ENCODE measurements at places on chromosomes 3 and 15.

- DNase-seq: no peak
Measured at GRCh38 chr3:152346740-152347139, 78.0 kb downstream of the MBNL1 start.

DNA sequence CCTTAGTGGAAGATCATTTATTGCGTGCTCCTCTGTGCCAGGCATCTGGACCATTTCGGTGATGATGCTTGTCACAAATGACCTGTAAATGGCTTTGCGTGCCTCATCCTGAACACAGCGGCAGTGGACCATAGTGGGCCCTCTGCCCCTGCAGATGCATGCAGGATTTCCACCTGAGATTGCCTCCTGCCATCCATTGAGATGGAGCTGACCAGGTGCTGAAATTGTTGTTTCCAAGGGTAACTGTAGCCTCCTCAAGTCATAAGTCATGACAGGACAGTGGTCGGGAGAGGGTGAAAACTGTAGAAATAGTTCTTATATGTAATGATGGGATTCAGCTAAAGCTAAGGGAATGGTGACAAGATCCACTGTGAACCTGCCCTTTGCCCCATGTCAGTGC, 35.5 kb downstream of the CLSTN2 start:
- DNase-seq: no peak

DNA sequence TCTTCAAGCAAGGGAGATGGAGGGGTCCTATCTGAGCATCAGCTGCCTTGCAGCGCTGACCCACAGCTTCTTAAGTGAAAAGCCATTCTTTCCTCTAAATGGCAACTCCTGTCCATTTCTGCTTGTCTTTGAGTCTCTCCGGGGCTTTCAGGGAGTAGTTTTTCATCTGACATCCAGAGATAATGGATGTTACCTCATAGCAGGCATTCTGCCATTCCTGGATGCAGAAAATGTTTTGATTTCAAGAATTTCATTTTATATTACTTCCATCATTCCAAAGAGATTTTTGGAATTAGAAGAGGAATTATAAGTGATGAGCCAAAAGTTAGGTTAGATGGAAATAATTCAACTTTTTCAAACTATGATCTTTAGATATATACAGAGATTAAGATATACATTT, 44.9 kb upstream of the GABRG3 start:
- no peak for DNase-seq

- no peak for DNase-seq
Measured at GRCh38 chr3:81435050-81435449, 326.4 kb downstream of the GBE1 start.

DNA sequence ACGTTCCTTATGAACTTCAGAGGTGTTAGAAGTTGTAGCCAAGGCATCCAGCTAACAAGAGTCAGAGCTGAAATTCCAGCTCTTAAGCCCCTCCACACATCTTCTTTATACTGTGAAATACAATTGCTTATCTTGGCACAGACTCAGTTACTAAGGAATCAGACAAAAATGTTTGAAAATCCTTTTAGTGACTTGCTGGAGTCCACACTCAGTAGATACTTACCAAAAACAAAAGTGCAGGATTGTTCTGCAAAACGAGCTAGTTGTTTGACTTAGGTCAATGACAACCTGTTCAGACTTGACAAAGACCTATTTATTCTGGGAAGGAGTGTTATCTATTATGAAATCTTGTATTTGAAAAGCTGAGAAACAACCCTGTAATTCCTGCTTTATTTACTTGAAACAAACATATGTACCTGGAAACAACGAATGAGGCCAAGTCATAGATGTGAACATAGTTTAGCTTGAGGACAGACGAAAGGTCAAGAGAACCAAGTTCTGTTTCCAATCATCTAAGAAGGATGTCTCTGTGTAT, 38.5 kb downstream of the B3GNT5 start:
- DNase-seq: no peak

- no peak for DNase-seq
Measured at GRCh38 chr15:66170042-66170441, 83.5 kb downstream of the MEGF11 start.

- no peak for DNase-seq
Measured at GRCh38 chr15:62856466-62857246, 185.9 kb upstream of the TPM1 start.

DNA sequence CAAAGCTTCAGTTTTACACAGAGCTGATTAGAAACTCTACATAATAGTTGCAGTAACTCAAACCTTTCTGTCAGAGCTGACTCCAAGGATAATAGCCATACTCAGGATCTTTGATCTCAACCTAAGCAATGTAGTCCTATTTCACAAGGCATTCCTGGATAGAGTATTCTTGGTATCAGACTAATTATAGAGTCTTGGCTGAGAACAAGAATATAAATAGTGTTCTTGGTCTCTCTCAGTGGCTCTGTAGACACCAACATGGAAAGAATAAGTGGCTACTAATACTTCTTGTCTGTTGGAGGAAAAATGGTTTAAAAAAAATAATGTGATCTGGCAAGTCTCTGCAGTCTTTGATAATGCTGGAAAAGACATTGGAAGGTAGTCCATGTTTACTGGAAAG, 55.7 kb downstream of the RIOX2 start:
- DNase-seq: no peak

DNA sequence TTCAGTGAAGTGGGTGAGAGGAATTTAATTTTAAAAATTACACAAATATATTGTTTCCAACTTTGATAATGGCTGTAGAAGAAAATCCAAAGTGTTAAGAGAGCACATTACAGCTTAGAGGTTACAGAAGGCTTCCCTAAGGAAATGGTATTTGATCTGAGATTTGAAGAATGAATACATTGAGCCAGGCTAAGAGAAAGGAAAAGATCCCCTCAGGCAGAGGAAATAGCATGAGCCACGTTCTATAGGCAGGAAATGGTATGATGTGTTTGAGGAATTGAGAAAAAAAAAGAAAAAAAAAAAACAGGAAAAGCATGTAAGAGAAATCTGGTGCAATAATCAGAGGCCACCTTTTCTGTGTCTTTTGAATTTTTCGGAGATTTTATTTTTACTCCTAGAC, 48.6 kb downstream of the UNC13C start:
- no peak for DNase-seq
